ENCODE measurements at places on chromosomes 16 and 17.

- no peak for DNase-seq
Observed at GRCh38 chr16:25135254-25135878, 23.8 kb downstream of the LCMT1 start.

DNA sequence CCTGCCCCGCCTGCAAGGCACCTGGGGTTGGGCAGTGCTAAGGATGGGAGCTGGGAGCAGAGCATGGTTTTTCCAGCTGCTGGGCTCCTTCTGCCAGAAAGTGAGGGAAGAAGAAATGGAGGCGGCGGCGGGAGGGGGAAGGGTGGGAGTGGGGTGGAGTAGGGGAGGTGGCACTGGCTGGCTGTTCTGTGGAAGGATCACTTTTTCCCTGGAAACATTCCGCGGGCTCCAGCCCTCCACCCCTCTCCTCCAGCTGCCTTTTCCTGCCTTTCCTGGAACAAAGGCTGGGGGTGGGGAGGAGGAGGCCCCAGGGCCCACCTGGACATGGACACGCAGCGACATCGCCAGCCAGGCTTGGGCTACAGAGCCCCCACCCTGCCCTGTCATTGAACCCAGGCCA, 41.1 kb downstream of the CFAP20 start:
- no peak for DNase-seq

GRCh38 chr17:1039511-1040215, 42.7 kb downstream of the TIMM22 start:
- DNase-seq: no peak

GRCh38 chr16:79297805-79298204, 302.7 kb downstream of the MAF start:
- no peak for DNase-seq

DNA sequence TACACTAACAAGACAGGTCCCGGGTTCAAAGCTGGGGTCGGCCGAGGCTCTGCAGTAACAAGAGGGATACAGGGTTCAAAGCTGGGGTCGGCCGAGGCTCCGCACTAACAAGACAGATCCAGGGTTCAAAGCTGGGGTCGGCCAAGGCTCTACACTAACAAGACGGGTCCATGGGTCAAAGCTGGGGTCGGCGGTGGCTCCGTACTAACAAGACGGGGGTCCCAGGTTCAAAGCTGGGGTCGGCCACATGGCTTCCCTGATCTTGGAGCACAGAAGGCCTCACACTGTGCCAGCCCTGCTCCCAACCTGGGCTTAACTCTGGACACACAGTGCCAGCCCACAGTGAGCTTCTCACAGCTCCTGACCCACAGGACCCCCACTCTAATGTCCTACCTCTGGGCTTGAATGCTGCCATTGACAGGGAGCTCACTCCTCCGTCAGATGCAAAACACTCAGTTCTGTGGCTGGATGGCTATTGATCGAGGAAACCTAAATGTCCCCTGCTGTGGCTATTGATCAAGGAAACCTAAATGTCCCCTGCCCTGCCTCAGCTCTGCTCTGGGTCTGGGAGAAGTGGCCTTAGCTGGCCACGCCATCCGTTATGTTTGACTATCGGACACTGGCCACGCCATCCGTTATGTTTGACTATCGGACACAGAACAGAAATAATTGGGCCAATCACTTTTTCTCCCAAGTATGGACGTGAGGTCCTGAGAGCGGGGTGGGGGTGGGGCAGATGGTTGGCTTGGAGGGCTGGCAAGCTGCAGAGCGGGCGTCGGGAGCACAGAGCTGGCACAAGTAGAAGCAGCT, 54.6 kb upstream of the DOC2B start:
- DNase-seq: no peak

DNA sequence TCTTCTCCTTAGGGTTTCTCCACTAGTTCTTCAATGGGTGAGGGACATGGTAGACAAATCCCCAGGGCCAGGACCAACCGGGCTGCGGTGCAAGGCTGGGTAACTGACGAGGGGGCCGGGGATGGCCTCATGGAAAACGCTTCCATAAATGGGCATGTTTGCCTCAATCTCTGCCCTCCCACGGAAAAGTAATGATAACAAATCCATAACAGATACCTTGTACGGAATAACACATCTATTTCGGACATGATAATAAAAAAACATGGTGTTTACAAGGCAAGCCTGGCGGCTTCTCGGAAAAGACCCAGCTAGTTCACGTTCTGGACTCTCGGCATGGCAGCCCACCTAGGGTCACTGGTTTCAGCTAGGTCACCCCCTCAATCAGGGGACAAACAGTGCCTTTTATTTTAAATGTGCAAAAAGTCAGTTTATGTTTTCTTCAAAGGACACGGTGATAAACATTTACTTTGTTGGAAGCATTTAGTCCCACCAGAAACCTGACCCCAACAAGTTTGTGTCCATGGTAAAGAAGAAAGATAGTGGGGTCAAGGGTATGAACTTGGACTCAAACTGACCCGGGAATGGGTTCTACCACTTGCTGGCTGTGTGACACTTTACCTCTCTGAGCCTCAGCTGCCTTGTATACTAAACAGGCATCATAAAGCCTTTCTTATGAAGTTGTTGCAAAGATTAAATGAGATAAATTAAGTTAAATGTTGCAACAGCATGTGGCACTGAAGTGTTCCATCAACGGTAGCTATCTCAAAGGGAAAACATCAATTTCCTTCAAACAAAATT, 1.7 kb downstream of the MYH11 start:
- no peak for DNase-seq

DNA sequence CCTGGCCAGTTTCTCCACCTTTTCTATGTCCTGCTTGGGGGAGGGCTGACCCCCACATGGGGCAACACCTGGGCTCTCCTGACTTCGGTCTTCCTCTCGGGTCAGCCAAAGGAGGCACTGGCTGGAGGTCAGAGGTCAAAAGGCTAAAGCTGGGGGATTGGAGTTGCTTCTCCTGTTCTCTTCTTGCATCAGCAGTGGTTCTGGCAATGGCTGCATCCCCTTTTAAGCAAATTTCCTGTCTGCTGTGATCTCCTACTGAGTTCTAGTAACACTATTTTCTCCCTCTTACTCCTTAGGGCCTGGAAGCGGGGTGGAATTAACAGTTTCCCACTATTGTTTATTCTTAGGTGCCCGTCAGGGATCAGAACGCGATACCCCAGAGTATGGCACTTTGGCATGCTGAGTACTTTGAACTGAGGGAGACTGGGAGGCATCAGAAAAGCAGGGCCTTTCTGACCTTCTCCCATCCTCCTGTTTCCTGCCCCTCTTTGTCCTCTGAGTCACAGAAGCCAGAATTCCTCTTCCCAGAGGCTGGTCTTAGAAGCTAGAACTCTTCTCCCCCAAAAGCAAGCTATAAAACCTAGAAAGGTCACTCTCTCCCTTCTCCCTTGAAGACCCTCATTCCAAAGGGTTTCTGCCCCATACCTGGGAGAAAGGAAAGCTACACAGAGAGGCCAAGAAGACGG, 268.2 kb downstream of the STX8 start:
- no peak for DNase-seq

- DNase-seq: no peak
Observed at GRCh38 chr16:85650844-85651628, 37.7 kb downstream of the GINS2 start.

DNA sequence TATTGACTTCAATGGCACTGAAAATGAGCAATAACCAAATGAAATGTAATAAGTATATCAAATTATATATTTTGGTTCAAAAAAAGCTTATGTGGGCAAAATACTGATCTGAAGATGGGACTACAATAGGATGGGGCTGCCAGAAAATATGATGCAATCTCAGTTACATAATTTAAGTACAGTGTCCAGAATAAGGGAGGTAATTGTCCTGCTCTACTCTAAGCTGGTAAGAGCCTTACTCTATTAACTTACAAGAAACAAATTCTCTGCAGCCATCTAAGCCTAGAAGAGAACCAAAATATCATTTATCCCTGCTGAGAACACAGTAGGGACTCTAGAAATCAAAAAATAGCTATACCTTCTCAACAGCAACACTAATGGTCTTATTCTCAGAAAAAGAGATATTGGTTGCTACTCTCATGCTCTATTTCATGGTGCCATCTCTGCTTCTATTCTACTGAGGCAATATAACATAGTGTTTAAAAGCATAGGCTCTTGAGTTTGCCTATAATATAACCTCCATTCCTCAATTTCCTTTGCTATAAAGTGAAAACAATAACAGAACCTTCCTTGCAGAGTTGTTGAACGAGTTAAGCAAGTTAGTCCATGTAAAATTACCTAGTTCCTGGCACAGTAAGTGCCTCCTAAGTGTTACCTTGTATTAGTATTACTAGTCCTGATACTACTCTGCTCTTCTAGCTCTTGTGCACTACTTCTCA, 19.9 kb downstream of the NQO1 start:
- DNase-seq: no peak

- peak; percentile 76 for DNase-seq
Observed at GRCh38 chr16:31458073-31458843, 1.0 kb upstream of the ARMC5 start.

DNA sequence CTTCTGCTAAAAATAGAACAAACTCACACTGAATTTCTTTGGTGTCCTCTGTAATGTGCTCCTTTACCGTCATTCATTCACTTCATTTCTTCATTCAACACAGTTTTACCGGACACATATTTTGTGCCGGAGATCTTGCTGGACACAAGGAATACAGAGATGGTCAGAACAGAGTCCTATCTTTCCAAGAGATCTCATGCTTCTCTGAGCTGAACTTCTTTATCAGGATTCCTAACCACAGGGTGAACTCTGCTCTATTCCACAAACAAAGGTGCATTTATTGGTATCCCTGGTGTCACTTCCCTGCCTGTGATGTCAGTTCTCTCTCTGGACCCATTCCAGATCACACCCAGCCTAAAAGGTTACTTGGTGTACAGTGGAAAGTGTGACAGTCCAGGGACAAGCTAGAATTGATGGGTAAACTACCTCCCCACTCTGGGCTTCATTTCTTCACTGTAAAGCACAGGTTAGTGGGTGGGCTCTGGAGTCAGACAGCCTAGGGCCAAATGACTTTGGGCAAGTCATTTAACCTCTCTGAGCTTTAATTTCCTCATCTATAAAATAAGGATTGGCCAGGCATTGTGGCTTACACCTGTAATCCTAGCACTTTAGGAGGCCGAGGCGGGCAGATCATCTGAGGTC, 4.2 kb downstream of the IFI35 start:
- DNase-seq: no peak

- no peak for DNase-seq
Observed at GRCh38 chr17:4941319-4941610, 1.2 kb downstream of the RNF167 start.

GRCh38 chr16:86895606-86896005, 317.3 kb downstream of the FOXL1 start:
- DNase-seq: no peak

DNA sequence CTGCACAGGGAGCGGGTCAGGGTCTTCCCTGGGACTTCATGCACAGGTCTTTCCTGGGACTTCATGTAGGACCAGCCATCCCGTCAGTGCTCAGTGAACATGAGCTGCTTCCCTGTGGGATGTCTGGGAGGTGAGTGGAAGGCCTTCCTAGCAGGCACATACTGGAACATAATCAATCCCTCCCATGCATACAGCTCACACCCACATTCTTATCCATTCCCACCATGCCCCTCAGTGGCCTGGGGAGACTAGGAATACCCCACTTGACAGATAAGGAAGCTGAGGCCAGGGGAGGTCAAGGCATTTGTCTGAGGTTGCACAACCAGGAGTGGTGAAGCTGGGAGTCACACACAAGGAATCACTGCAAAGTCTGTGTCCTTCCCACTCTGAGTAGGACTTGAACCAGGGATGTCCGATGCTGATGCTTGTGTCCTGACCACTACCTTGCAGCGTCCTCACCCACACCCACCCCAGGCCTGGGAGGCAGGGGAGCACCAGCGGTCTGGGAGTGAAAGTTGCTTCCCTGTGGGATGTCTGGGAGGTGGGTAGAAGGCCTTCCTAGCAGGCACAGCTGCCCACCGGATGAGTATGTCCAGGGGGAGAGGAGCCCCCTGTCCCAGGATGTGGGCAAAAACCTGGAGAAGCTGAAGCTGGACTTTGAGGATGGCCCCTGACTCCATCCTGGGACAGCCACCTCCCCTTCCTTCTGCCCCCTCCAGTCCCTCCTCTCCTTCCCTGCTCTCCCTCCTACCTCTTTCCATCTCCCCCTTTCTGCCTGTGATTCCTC, 1.0 kb upstream of the NLRC5 start:
- no peak for DNase-seq

DNA sequence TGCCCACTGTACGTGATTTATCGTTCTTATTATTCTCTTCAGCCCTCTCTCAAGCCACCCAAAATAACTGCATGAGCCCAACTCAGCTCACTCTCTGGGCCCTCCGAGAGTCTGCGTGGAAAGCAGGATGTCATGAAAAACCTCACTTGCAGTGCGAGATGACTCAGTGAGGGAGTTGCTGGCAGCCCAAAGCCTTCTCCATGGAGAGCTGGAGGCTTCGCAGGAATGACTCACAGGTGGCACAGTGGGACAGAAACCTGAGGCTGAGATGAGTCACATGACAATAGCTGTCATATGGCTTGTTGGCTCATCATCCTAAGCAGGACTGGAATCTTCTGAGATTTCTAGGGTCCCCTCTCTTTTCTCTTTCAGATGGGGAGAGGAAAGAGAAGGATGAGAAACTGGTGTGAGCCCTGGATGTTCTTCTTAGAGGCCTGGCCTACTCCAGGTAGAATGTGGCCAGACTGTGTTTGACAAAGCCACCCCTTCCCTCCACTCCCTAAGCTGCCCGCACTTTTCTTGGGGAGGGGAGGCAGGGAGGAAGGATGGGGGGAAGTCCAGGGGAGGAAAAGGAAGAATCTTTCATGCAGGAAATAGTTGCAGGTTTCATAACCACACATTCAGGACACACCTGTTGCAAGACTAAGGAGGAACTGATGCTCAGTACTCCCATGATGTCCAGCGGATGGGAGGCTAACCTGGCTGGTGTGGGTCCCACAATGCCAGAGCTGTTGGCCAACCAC, 160.6 kb upstream of the RPL38 start:
- no peak for DNase-seq

- no peak for DNase-seq
Observed at GRCh38 chr16:85984947-85985451, 86.0 kb downstream of the IRF8 start.

DNA sequence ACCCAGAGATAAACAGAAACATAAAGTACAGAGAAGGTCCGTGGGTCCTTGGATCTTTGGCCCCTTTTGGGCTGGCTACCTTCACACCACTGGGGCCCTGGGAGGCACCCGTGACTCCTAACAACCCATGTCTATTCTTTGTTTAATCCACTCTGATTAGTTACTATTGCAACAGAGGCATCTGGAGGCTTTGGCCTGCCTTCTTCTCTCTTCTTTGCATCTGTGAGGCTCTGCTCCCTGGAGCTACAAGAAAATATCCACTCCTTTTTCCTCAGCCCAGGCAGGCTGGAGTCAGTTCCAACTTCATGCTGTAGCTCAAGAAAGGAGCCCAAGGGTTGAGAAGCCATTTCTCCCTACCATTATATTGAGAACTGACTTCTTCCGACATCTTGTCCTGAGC, 9.5 kb upstream of the CMIP start:
- DNase-seq: no peak

GRCh38 chr17:1108765-1109605, 70.8 kb downstream of the ABR start:
- peak; percentile 84 for DNase-seq

- no peak for DNase-seq
Observed at GRCh38 chr16:51532551-51532950, 381.5 kb upstream of the SALL1 start.
